ENCODE measurements at places on chromosomes 1 and 21.

DNA sequence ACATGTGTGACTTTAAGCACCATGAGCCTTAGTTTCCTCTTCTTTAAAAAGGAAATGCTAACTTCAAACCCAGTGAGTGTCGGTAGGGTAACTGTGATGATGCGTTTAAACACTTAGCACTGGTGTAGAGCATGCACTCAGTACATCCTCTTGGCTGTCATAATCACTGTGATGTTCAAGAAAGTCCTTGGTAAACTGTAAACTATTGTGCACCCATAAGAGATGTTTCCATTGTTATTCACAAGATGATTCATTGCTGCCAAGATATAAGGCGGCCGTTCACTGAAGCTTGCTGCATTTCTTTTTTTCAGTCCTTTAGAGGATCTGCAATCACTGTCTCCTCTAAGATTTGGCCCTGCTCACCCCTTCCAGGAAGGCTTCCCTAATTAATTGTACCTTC, 61.8 kb upstream of the DAB1 start:
- no peak for DNase-seq

DNA sequence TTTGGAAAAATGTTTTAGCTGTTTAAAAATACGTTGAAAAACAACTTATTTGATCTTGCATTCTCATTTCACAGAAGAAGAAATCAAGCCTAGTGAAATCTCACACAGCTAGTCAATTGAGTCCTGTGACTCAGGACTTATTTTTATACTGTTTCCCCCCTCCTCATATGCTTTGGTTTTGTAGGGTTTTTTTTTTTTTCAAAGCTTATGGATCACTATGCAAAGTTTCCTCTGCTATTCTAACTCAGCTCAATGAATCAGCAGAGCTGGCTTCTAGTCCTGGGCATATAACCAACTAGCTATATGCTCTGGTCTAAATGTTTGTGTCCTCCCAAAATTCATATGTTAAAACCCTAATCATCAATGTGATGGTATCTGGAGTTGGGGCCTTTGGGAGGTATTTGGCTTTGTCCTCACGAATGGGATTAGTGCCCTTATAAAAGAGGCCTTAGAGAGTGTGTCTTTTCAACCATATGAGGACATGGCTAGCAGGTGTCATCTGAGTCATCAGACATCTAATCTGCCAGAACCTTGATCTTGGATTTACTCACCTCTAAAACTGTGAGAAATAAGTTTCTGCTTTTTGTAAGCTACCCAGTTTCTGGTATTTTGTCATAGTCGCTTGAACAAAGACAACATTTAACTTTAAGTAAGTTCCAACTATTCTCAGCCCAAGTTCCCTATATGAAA, 317.2 kb upstream of the C1orf87 start:
- DNase-seq = no peak

DNA sequence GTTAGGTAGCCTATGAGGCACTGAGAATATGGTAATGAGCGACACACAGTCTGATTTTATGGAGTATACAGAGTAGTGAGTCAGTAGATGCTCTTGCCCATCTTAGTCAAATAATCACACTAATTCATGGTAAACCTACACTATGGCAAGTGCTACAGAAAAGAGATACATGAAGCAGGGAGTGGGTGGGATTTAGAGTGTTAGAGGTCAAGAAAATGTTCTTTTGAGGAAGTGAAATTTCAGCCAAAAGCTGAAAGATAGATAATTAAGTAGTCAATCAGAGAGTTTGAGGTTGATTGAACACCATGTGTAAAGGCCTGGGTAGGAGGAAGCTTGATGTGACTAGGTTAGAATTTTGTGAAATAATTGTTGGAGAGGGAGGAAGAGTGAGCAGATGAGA, 14.7 kb downstream of the MDM4 start:
- no peak for DNase-seq

DNA sequence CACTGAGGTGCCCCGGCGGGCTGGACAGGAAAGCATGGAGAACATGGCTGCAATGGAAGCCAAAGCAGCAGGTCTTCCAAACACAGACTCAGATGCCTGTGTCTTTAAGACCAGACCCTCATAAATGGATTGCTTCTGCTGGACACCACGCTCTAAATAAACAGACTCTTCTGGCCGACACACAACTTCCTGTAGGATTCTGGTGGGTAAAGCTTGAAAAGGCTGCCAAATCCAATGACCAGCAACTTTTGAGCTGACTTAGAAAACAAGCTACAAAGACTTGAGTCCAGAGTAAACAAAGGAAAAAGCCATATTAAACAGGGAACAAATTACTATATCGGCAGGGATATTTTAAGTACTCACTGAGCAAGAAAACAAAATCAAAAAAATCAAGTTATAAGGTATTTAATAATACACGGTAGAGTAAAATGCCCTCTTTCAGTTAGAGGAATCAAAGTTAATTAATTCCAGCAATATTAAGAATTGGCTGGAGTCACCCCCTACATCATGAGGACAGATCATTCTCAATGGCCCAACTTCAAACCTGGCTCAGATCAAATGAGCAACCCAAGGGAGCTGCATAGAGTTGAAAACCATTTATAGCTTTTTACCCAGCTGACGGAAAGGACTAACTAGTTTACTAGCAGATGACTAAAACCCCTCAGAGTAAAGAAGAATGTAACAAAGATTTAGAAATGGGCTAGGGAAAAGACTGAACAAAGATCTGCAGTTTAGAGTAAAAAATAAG, 102.4 kb downstream of the TGFBR3 start:
- DNase-seq = no peak

DNA sequence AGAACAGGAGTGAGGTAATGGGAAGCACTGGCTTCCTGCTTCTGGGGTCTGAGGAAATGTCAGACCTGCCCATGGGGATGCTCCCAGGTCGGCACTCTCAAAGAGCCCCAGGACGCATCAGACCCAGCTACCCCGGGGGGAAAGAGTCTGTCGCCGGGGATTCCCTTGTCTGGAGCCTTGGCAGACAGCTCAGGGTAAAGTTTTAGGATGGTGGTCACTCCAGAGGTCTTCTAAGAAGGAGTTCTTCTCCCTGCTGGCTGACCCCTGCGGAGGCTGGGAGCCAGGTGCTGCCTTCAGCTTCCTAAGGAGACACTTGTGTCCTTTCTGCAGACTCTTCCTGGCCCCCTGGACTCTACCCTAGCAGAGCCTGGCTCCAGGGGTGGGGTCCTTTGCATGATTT, 61.9 kb upstream of the PSEN2 start:
- DNase-seq = no peak

DNA sequence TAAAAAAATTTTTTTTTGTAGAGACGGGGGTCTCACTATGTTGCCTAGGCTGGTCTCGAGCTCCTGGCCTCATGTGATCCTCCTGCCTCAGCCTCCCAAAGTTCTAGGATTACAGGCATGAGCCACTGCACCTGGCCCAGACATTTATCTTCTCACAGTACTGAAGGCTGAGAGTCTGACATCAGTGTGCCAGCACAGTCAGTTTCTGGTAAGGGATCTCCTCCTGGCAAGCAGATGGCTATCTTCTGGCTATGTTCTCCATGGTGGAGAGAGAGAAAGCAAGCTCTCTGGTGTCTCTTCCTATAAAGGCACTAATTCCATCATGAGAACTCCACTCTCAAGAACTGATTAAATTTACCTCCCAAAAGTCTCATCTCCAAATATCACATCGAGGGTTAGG, 57.8 kb upstream of the C1orf185 start:
- DNase-seq = no peak

GRCh38 chr1:205211839-205212536, 486 bp upstream of the DSTYK start:
- DNase-seq = no peak
